ENCODE measurements at places on chromosomes 3 and 15. TPM values are rescaled to one million over a fixed set of nuclear protein-coding genes. Genes with fewer than 3 reads are reported as not detected.

- no peak for DNase-seq
Observed at GRCh38 chr3:17579289-17580031, 163.0 kb downstream of the TBC1D5 start.

DNA sequence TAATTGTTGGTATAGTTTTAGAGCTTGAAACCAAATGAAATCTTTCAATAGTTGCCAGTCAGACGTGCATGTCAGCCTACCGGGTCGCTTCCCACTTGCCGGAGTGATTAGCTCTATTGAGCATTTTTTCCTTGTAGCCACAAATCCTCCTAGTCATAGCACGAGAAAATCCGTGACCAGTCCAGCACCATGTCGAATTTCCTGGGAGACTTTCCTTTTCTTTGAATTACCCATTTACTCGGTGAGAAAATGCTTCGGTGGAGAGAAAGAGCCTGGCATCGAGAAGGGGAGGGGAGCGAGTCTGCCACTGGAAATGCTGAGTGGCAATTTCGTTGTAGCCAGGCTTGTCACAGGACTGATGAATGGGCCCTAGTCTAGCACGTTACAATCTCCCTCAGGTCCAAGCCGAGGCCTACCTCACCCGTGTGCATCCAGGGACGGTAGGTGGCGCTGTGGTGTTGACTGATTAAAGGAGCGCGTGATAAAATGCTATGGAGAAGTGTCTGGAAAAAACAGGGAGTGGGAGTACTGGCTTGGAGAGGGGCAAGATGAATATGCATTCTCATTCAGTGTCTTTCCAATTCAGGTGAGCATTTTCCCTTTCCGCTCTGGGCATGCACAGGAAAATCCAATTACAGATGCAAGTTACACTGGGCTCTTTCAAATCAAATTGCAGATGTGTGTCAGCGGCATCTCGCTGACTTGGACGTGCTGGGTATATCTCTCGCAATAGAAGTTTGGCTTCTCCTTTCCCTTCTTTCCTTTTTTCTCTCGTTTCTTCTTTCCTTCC, 238.8 kb downstream of the EDEM1 start:
- peak; percentile 66 for DNase-seq

- no peak for DNase-seq
Observed at GRCh38 chr3:167929968-167930367, 165.8 kb downstream of the GOLIM4 start.

Gene MASP1
- not detected for total RNA-seq

GRCh38 chr3:137990427-137990826, 19.5 kb upstream of the CLDN18 start:
- DNase-seq, result no peak

Gene GOLGA8A
- total RNA-seq, result 228 TPM

Gene C3orf49
- total RNA-seq, result not detected

- DNase-seq, result no peak
Observed at GRCh38 chr3:114155370-114155821, 23.5 kb downstream of the DRD3 start.

DNA sequence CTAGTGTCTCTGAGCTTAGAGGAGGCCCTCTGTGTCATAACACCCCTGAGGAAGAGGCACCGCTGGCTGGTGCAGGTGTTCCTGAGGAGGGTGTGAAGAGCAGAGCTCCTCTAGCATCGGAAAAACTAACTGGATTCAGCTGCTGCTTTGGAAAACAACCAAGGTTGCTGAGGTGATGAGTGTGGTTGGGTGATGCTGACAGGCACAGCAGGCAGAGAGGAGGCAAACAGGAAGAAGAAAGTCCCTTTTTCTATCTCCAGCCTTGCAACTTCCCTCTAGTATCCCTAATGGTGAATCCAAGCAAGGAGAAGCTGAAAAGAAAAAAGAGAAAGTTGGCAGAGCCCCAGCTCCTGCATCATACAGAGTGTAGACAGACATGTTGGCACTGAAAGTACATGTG, 3.8 kb upstream of the OR4F15 start:
- no peak for DNase-seq

GRCh38 chr15:37758412-37758811, 176.0 kb upstream of the TMCO5A start:
- no peak for DNase-seq

DNA sequence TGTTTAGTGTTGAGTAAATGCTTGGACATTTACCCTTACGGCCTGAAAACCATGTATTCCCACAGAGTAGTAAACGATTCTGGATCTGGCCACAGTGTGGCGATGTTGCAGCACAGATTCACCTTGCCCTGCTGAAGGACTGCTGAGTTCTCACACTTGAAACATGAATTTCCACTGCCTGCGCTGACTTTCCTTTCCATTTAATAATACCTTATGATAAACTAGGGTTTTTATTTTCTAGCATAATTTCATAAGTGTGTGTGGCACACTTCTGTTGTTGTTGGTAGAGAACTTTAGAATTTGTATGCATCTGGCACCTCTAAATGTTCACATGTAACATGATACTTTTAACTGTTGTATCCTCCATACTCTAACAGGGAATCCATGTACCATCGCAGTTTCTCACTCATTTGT, 53.9 kb downstream of the C3orf38 start:
- no peak for DNase-seq

DNA sequence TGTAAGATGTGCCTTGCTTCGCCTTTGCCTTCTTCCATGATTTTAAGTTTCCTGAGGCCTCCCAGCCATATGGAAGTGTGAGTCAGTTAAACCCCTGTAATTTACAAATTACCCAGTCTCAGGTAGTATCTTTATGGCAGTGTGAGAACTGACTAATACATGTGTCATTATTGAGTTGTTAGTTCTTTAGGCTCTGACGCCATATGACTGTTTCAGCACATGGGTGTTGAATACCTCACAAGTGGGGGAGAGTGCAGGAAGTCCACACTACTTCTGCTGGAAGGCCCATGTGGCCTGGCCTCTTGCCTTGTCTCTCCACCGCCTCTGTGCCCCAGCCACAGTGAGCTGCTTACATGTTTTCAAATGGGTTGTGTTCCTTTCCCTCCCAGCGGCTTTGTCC, 28.5 kb downstream of the MFSD1 start:
- no peak for DNase-seq
